ENCODE measurements at places on chromosomes 5 and 9.

GRCh38 chr9:92563116-92564100 lies 27.6 kb upstream of the ECM2 start:
- H3K4me1 ChIP-seq: no peaks in the 10 kb centered on the region
- H3K36me3 ChIP-seq: no peaks in the 10 kb centered on the region
- no peak overlapping the region for H3K27ac ChIP-seq
- no peak overlapping the region for H3K4me3 ChIP-seq
- H3K27me3 ChIP-seq: no peaks in the 10 kb centered on the region

DNA sequence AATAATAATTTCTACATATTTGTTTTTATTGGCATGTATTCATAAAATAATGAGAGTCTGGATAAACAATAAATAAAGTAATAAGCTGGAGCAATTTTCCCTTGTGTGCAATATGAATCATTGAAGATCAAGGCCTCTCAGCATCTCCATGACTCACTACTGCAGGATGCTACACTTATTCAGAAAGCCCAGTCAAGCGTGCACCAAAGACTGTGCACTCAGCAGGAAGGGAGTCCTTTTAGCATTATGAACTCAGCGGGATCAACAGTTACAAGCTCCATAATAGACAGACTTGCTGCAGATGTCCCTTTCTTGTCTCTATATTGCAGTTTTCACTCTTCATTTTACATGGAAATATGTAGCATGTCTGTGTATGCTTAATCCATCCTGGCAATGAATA lies 485.3 kb downstream of the CDH9 start:
- H3K27me3 ChIP-seq: no peaks in the 10 kb centered on the region
- no peak overlapping the region for H3K4me3 ChIP-seq
- no peaks in the 10 kb centered on the region for H3K4me1 ChIP-seq
- no peaks in the 10 kb centered on the region for H3K36me3 ChIP-seq

DNA sequence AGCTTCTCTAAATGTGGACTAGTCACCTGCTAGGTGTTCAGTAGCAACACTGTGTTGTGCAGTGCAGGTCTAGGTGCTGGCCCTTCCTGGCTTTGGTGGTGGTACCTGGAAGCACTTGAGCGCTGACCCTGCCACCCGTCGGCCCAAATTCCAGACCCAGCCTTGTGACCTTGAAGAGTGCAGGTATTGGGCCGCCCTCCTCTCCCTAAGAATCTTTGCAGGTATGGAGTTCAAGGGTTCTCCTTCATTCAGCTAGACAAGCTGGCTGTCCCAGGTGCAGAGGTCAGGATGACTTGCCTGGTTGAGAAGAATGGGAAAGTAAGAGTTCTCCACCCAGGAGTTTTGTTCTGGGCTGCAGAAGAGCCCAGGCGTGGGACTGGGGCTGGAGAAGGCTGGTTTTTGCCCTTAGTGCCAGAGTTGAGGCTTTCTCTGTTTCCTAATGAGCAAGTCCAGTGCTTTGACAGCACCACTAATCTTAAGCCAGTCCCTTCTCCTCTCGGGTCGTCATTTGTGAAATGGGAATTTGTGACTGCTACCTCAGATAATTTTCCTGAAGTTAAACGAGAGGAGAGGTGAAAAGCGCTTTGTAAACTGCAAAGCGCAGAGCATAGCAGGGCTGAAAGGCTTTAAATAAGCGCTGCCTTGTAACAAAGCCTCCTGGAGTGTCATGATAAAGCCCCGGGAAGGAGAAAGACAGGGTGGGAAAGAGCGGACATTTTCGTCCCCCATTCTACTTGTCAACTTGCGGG lies 4.0 kb downstream of the FOXE1 start:
- no peaks in the 10 kb centered on the region for H3K36me3 ChIP-seq
- peaks cover 81% of the 10 kb centered on the region for H3K27me3 ChIP-seq
- peaks cover 21% of the 10 kb centered on the region for H3K4me1 ChIP-seq
- no peak overlapping the region for H3K4me3 ChIP-seq
- no peak for DNase-seq

- H3K4me1 ChIP-seq: peaks cover 14% of the 10 kb centered on the region
- no peak for DNase-seq
- no peak overlapping the region for H3K4me3 ChIP-seq
- H3K36me3 ChIP-seq: no peaks in the 10 kb centered on the region
- peaks cover 22% of the 10 kb centered on the region for H3K27me3 ChIP-seq
These were observed 14.2 kb downstream of the PTPN3 start for GRCh38 chr9:109483744-109484429.

GRCh38 chr9:8457816-8458215 lies 658.2 kb upstream of the DMAC1 start:
- no peak overlapping the region for H3K4me3 ChIP-seq
- DNase-seq: no peak
- H3K27ac ChIP-seq: no peak overlapping the region
- H3K4me1 ChIP-seq: no peaks in the 10 kb centered on the region
- no peaks in the 10 kb centered on the region for H3K27me3 ChIP-seq

GRCh38 chr5:89498699-89499098 lies 615.7 kb upstream of the MEF2C start:
- H3K4me1 ChIP-seq: no peaks in the 10 kb centered on the region
- no peak overlapping the region for H3K4me3 ChIP-seq
- no peak overlapping the region for H3K27ac ChIP-seq

- H3K36me3 ChIP-seq: peaks cover 18% of the 10 kb centered on the region
- peak; percentile 45 for DNase-seq
- peak overlapping the region; percentile 73 for H3K27ac ChIP-seq
- H3K27me3 ChIP-seq: no peaks in the 10 kb centered on the region
- H3K4me3 ChIP-seq: peak overlapping the region; percentile 76
These were observed 777 bp downstream of the ENDOG start for GRCh38 chr9:128818839-128819715.

DNA sequence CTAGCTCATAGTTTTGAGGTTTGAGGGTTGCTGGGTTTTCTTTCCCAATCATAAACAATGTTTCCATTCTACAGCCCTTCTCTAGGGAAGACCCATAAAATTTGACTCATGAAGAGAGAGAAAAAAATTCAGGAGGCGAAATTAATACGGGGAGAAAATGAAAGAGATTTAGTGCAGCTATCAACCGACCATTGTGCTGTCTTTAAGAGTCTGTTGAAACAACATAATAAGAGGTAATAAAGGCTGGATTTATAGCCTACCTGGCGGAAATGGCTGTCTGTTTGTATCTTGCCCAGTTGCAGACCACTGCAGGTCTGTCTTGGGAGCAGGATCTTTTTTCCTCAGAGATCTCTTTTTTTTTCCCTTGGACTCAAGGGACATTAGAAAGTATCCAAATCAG lies 66.9 kb downstream of the TLR4 start:
- no peak for DNase-seq
- no peaks in the 10 kb centered on the region for H3K4me1 ChIP-seq
- H3K4me3 ChIP-seq: no peak overlapping the region

DNA sequence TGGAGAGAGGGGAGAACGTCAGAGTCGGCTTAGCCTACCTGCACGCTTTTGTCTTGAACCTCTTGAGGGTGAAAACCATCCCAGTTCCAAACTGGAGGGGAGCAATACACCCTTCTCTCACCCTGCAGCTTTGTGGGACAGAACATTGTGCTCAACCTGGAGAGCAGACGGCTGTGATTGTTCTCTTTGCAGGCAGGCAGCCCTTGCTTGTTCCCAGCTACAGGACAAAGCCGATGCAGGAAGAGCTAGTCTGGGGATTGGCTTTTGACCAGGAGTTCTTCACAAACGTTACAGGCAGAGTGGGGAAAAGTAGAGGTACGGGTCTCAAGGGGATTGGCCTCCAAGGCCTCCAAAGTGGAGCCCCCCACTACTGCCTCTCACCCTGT lies 33.9 kb upstream of the ARHGAP26 start:
- peaks cover 13% of the 10 kb centered on the region for H3K4me1 ChIP-seq
- no peaks in the 10 kb centered on the region for H3K36me3 ChIP-seq
- DNase-seq: no peak
- H3K27me3 ChIP-seq: peaks cover 2% of the 10 kb centered on the region

- no peaks in the 10 kb centered on the region for H3K36me3 ChIP-seq
- H3K27ac ChIP-seq: no peak overlapping the region
- peaks cover 26% of the 10 kb centered on the region for H3K27me3 ChIP-seq
- no peak for DNase-seq
- peaks cover 11% of the 10 kb centered on the region for H3K4me1 ChIP-seq
These were observed 7.4 kb downstream of the WHRN start for GRCh38 chr9:114497727-114498382.

DNA sequence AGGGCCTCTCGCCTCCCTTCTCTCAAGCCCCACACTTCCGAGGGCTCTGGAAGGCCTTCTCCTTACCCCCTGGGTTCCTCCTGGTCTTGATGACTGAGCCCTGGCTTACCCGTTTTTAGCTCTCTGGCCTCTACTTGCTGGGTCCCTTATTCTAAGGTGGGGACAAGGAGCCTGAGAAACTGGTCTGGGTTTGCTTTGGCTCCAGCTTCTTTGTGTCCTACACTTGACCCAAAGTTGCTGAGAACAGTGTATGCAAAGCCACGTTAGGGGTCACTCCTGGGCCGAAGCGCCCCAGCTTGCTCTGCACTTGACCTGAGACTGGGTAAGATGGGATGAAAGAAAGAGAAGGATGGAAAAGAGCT lies 788 bp downstream of the ZNF346 start:
- peaks cover 38% of the 10 kb centered on the region for H3K4me1 ChIP-seq
- peaks cover 29% of the 10 kb centered on the region for H3K36me3 ChIP-seq
- H3K27ac ChIP-seq: peak overlapping the region; percentile 88
- DNase-seq: peak; percentile 20
- no peaks in the 10 kb centered on the region for H3K27me3 ChIP-seq
- peak overlapping the region; percentile 98 for H3K4me3 ChIP-seq

GRCh38 chr5:36878392-36879082 lies 2.0 kb downstream of the NIPBL start:
- H3K27ac ChIP-seq: peak overlapping the region; percentile 96
- peak overlapping the region; percentile 78 for H3K4me3 ChIP-seq
- no peaks in the 10 kb centered on the region for H3K27me3 ChIP-seq
- peaks cover 40% of the 10 kb centered on the region for H3K4me1 ChIP-seq
- DNase-seq: no peak
- H3K36me3 ChIP-seq: peaks cover 12% of the 10 kb centered on the region

DNA sequence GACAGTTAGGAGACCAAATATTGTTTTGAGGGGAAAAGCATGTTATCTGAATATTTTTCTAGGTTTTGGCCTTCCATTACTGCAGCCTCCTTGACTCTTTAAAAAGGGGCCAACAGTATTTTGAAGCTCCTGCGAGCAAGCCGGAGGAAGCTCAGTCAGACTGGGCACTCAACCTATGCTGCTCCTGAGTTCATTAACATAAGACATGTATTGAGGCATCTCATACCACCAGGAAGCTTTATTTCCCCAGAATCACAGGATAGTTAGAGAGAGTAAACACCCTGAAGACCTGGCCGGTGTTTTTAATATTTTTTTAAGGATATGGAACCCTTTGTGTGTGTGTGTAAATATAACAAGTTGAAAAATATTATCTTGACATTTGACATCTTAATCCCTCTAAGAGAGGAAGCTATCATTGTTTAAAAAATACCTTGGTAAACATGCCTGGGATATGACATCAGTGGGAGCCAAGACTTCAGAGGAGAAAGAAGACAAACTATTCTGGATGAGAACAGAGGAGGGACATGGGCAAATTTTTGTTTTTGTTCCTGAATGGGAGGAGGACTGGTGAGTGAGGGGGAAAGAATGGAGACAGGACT lies 139.3 kb upstream of the SLIT3 start:
- DNase-seq: no peak
- H3K27me3 ChIP-seq: peaks cover 7% of the 10 kb centered on the region
- H3K27ac ChIP-seq: no peak overlapping the region
- H3K36me3 ChIP-seq: no peaks in the 10 kb centered on the region

DNA sequence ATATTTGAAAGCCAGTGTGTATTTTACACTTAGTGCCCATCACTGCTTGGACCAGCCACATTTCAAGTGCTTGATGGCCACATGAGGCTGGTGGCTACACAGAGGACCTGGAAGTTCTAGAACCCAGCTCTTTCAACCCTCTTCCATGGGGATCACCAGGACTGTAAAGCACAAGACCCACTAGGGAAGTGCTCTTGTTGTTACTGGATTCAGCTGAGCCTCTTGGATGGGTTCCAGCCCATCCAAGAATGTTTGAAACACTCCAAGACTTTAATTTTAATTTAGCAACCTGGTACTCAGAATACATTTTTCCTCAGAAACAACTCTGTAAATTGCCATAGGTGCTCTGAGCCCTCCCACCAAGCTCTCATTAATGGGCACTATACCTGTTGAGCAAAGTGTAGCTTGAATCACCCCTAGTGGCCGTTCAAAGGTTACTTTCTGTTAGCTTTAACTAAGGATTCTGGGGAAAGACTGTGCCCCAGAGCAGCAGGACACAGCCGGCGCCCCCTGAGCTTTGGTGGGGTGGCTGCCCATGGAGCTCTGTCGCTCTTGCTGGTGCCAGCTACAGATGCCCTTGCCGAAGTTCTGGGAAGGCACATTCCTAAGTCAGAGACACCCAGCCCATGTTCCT lies 212.4 kb downstream of the HSD17B3 start:
- no peak overlapping the region for H3K27ac ChIP-seq
- no peak for DNase-seq
- peaks cover 3% of the 10 kb centered on the region for H3K36me3 ChIP-seq

DNA sequence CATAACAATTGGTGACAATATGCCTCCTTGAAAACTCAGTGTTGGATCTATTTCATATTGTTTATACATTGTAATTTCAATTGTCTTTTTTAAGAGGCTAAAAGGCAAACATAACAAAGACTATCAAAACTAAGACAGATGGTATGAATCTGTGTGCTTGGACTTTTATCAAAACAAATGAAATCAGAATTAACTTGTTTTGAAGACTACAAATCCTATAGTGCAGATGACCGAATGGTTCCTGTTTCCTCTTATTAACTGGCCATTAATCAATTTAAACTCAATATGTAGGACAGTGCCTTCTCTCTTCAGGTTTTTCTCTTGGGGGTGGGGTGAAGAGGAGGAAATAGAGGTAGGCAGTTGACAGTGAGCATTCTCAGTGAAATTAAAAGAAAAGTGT lies 366.9 kb upstream of the GRAMD2B start:
- no peak overlapping the region for H3K27ac ChIP-seq
- no peaks in the 10 kb centered on the region for H3K4me1 ChIP-seq
- H3K4me3 ChIP-seq: no peak overlapping the region
- no peaks in the 10 kb centered on the region for H3K27me3 ChIP-seq
- no peaks in the 10 kb centered on the region for H3K36me3 ChIP-seq
- DNase-seq: no peak

DNA sequence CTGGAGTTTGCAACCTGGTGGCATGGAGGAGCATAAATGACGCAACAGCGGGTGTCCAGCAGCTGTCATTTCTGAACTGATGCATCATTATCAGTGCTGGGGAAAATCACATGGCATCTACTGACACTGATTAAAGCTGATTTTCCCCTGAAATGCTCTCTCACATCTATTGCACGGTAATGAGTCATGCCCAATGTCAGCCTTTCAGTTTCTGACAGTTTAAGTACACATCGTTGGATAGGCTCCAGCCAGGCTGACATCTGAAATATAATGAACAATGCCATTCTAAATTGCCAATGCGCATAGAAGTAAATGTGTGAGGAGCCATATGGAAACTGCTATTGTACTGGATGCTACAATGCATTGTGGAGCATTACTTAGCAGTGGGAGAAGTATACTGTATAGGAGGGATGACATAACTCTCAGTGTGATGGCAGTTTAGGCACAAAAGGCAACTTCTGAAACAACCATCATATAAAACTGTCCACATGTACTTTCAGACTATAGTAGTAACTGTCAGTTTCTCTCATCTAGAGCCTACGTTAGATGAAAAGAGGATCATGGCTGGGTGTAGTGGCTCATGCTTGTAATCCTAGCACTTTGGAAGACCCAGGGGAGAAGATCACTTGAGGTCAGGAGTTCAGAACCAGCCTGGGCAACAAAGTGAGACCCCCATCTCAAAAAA lies 389.3 kb upstream of the DMAC1 start:
- no peaks in the 10 kb centered on the region for H3K36me3 ChIP-seq
- no peak overlapping the region for H3K27ac ChIP-seq
- no peaks in the 10 kb centered on the region for H3K27me3 ChIP-seq
- H3K4me1 ChIP-seq: peaks cover 10% of the 10 kb centered on the region
